Fibroblast of mammary gland (primary cell): ENCODE measurements at places on chromosomes 12 and 14.

GRCh38 chr14:80519002-80519401 is 307.7 kb upstream of the DIO2 start:
- DNase-seq, result no peak

GRCh38 chr12:30696103-30696408 is 387 bp upstream of the IPO8 start:
- DNase-seq, result no peak

- DNase-seq, result peak; percentile 67
Measured at GRCh38 chr14:31336646-31337045, 83.7 kb downstream of the HEATR5A start.

DNA sequence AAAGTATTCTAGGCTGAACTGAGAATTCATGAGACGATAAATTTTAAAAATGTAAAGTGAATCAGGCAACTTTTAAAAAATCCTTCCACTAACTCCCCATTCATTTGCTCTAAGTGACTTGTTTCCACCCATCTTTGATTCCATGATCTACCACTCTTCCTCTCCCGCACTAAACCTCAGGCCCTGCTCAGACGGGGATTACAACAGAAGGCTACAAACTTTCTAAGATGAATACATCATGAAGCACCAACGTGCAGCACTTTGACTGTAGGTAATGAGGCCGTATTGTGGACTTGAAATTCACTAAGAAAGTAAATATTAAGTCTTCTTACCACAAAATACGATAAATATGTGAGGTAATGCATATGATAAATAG is 30.0 kb downstream of the TMEM132D start:
- DNase-seq, result no peak

GRCh38 chr14:76086636-76087035 is 65.1 kb upstream of the GPATCH2L start:
- DNase-seq, result no peak

DNA sequence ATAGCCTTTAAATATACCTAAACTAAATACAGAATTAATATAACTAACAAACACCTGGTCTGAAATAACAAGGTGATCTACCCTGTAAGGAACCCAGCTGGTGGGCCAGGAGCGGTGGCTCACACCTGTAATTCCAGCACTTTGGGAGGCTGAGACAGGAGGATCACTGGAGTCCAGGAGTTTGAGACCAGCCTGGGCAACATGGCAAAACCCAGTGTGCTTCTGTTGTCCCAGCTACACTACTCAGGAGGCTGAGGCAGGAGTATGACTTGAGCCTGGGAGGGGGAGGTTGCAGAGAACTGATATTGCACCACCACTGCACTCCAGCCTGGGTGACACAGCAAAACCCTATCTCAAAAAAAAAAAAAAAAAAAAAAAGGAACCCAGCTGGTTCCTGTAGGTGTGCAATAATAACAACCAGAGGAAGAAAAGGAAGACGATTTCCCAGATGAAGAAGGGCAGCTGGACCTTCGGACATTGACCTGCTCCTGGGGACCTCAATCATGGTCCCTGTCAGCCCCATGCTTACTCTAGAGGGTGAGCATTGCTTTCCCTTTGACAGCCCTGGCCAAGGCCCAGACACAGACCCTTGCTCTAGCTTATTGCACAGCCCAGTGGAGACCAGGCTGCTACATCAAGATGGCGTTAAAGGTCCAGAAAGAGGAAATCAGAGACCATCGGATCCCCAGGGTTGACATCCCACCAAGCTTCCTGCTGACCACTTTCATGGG is 5.4 kb downstream of the FOS start:
- DNase-seq, result no peak
